NCI-H1105 (cell line): ENCODE measurements at places on chromosomes 11 and 22.

GRCh38 chr11:85164743-85165142, 462.4 kb downstream of the DLG2 start:
- no peak for DNase-seq

DNA sequence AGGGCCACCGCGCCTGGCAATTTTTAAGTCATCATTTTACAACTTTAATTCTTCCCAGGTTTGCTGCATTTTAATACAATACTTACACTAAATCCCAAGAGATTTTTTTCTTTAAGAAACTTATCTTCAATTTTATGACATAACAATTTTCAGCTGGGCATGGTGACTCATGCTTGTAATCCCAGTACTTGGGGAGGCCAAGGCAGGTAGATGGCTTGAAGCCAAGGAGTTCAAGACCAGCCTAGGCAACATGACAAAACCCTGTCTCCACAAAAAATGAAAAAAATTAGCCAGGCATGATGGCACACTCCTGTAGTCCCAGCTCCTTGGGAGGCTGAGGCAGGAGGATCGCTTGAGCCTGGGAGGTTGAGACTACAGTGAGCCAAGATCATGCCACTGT, 38.8 kb downstream of the CLDN25 start:
- DNase-seq: no peak

GRCh38 chr11:134359646-134360045, 27.9 kb downstream of the GLB1L2 start:
- no peak for DNase-seq

DNA sequence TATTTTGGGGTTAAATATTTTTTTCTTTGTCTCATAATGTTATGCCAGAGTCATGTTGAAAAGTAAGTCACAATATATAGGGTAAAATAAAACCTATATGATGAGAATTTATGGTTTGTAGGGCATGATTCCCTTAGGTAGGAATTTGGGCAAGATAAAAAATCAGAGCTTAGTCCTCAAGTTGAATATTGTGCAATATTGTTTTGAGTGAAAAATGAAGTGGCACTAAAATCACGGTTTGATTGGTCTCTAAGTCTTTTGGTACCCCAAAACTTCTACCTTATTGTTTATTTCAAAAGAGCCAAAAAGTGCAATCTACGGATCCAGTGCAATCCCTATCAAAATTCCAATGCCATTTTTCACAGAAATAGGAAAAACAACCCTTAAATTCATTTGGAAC, 1.6 kb upstream of the MRPL16 start:
- no peak for DNase-seq

- DNase-seq: no peak
These were observed 129.5 kb downstream of the ETS1 start for GRCh38 chr11:128457874-128458273.

DNA sequence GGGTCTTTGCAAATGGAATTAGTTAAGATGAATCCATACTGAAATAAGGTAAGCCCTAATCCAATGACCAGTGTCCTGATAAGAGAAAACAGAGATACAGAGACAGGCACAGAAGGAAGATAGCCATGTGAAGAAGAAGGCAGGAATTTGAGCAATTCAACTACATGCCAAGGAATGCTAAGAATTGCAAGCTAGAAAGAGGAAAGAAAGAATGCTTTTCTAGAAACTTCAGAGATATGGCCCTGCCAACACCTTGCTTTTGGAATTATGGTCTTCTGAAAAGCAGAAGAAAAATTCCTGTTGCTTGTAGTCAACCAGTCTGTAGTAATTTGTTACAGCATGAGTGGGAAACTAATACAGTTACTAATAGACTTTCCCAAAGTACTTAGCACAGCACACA, 111.3 kb downstream of the SLC17A6 start:
- no peak for DNase-seq

- DNase-seq: no peak
These were observed 419 bp downstream of the ANKRD49 start for GRCh38 chr11:94494126-94494680.

DNA sequence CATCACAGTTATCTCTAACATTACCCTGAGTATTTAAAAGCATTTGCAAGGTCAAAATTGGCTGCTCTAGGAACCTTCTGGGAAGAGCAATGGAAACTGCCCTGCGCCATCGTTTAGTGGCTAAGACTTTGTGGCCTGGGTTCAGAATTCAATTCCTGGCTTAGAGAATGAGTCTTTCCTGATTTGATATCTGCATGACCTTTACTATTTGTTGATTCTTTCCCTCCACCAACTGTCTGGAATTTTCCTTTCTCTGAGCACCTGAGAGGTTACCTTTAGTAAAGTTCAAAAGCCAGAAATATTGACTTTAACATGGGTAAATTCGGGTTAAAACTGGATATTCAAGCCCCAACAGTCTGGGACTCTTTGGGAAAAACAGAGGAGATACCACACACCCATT, 43.0 kb upstream of the SLC5A12 start:
- DNase-seq: no peak
